ENCODE measurements at places on chromosomes 16 and 17.

DNA sequence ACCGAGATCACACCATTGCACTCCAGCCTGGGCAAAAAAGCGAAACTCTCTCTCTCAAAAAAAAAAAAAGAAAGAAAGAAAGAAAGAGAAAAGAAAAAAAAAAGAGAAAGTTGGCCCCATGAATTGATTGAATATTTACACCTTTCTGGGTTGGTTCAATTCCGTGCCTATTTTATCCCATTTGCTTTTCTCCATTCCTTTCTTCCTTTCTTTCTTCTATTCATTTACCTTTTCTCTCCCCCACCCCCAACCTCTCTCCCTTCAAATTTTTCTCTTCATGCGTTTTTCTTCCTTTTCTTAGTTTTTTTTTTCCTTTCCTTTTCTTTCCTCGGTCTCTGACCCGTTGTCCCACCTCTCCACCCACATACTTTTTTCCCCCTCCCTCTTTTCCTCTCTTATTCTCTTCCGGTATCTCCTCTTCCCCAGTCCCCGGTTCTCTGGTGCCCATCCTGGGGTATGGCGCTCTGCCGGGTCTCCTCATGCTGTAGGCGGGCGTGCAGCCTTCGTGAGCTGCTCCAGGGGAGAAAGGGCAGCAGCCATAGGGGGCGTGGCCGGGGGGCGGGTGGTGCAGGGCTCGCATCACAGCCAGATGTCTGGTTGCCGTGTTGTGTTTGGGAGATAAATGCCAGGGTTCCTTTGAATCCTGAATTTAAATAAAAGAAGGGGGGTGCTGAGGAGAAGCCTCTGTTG lies 5.3 kb upstream of the COL1A1 start:
- DNase-seq: no peak

GRCh38 chr17:42122371-42123303 lies at the start of gene HSPB9:
Gene HSPB9, plus strand, starts transcription at chr17:42122804. Its CDS starts 47 bp downstream, at chr17:42122851.
- DNase-seq: no peak

DNA sequence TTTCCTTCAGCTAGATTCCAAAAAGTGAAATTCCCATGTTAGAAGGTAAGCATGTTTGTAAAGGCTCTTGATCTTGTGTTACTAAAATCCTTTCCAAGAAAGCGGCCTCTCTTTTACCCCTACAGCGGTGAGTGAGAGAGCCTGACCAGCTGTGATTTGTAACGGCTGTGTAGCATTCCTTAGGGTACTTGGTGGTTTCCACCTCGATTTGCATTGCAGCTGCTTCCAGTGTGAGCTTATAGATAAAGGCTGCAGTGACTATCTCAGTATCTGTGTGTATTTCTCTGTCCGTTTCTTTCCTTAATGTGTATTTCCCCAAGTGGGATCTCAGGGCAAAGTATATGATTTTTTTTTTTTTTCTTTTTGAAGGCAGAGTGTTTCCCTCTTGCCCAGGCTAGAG lies 169.4 kb downstream of the SNX29 start:
- DNase-seq: no peak

- no peak for DNase-seq
Measured at GRCh38 chr16:67481561-67482232, 740 bp upstream of the ATP6V0D1 start.

DNA sequence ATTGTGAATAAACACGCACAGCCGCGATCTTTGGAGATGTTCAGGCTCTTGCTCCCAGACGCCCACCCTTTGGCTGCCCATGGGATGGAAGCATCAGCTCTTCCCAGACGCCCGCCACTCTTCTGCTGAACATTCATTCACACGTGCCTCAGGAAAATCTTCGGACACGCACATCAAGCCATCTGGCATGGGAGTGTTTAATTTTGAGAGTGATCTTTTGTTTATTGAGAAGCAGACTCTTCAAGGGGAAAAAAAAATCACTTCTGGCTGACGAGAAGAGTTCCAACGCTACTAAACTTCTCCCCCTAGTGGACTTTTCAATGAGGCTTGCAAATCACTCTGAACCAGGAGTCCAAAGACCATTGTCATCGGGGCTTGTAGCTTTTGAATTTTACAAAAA lies 62.0 kb upstream of the NUDT7 start:
- no peak for DNase-seq

DNA sequence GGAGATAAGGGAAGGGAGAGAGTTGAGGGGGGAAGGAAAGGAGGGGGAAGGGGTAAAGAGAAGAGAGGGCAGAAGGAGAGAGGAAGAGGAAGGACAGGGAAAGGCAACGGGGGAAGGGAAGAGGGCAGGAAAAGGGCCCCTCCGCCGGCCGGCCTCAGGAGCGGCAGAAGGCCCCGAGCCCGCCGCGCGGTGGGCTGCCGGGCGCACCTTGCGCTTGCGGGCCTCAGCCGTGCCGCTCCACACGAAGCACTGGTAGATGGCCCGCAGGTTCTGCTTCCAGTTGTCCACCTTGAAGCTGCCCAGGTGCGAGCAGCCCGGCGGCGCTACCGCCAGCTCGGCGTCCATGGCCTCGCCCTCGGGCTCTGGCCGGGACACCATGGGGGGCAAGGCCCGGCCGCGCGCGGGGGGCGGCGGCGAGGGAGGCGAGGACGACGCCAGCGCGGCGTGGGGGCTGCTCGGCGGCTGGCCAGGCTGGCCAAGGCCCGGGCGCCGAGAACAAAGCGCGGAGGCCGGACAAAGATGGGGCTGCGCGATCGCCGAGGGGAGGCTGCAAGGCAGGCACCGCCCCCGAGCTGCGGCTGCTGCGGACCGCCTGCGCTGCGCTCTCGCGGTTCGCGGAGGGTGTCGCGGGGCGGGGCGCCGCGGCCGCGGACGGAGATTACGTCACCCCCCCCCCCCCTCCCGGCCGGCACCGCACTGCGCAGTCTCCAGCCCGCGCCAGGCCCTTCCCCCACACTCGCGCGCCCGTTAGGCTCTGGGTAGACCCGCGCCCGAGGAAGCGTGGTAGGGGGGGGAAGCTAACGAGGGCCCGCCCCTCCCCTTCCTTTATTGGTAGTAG lies at the start of gene USP22:
Gene USP22 (minus strand): TSS at position 554 of the 838 bp plus-strand sequence. CDS start 176 bp downstream, at position 378.
- DNase-seq: no peak

- DNase-seq: no peak
Measured at GRCh38 chr17:3558603-3559269, 1.1 kb upstream of the TRPV3 start.

DNA sequence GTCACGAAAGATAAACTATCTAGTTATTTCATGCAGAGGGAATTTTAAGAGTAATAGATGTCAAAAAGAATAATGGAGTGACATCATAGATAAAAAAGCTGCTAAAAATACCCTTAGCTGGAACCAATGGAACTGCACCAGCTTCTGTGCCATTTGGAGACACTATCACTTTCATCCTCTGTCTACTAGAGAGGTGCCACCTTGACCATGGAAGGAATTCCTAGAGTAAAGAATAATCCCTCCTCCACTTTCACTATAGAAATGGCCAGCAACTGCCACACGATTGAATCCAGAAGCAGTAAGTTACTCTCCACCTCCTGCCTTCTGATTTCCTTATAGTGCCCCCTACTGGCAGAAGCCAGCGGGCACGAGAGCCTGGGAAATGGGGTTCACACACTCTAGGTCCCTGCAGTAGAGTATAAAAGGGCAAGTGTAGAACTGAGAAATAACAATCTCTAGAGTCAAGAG lies 2.8 kb upstream of the ALDH3A2 start:
- DNase-seq: no peak

- DNase-seq: no peak
Measured at GRCh38 chr17:19426631-19427030, 15.6 kb downstream of the RNF112 start.

DNA sequence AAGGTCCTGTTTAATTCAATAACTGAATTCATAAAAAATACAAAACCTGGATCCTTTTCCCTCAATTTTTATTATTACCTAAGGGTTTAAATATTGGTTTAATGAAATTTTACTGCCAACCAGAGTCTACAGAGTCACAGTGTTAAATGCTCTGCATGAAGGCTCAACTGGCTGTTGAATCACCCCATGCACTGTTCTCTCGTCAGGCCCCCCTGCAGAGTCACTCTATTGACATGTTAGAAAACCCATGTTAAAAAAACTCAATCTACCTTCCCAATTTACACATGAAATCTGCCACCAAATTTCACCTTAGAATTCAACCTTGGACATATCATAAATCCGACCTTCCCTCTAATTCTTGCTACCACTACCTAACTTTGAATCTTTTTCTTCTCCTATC lies 43.3 kb upstream of the ULK2 start:
- DNase-seq: no peak

DNA sequence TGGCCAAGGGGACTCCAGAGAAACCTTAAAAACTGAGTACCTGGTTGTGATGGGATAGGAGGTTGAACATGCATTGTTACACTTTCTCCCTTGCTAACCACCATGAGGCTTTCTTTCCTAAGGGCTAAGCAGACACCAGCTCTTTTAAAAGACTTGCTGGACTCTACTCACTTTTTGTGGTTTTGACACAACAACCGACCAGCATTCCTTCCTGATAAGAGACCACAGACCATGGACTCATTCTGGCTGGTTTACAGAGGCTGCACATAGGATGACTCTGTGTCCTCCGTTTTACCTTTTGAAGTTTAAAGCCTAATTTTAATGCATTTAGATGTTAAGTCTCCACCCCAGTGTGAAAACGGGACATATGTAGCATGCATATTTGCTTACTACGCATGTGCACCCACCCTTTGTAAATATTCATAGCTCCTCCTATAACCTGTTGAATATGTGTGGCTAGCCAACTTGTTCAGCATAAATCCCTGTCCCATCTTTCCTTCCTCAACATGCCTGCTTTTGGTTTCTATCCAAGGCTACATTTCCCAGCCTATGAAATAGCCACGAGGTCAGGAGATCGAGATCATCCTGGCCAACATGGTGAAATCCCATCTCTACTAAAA lies 475.9 kb downstream of the GRIN2A start:
- no peak for DNase-seq

DNA sequence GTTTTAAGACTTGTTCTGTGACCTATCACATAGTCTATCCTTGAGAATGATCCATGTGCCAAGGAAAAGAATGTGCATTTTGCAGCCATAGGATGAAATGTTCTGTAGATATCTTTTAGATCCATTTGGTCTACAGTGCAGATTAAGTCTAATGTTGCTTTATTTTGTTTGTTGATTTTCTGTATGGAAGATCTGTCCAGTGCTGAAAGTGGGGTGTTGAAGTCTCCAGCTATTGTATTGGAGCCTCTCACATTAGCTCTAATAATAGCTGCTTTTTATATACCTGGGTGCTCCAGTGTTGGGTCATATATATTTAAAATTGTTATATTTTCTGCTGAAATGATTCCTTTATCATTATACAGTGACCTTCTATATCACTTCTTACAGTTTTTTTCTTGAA lies 155.6 kb upstream of the MON1B start:
- DNase-seq: no peak

DNA sequence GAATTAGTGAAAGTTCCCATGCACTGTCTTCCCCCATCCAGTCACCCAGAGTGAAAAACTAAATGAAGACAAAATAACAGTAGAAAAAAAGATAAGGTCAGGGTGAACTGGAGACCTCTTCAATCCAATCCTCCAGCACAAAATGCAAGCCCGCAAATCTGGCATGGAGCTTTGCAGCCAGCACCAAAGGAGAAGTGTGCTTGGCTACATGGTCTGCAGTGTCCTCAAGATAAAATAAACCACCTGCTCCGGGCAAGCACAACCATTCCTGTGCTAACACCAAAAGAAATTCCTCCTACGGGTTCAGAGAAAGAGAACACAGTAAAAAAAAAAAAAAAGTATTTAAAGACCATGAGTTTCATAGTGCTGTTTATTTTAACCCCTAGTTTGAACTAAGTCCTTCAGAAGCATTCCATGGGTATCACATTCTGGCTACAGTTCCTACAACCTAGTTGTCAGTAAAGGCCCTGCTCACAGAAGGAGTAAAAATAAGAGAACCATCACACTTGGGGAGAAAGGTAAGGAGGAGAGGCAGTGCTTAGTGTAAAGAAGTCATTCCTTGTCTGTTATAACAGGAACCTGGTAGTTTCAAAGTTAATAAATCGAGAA lies 109.1 kb downstream of the GAS7 start:
- DNase-seq: no peak

DNA sequence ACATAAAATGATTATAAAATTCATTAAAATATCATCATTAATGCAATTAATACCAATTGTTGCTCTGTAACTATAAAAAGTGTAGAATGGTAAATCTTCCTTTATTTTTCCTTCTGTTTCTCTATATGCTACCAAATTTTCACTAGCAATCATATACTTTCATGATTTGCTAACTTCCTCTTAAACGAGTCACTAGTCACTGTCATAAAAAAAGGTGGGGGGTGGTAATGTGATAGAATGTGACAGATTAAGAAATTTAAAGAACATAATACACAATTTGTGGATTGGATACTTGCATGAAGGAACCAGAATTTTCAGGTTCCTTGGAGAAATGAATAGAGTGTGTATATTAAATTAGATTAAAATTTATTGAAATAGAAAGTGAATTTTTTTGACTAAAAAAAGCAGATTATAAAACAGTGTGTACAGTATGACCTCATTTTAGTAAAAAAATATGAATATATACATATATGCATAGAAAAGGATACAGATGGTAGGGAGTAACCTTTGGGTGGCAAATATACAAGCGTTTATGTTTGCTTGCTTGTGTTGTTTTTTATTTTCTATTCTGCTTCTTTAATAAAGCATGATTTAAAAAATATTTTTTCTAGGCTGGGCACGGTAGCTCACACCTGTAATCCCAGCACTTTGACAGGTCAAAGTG lies 56.7 kb upstream of the C17orf78 start:
- DNase-seq: no peak

DNA sequence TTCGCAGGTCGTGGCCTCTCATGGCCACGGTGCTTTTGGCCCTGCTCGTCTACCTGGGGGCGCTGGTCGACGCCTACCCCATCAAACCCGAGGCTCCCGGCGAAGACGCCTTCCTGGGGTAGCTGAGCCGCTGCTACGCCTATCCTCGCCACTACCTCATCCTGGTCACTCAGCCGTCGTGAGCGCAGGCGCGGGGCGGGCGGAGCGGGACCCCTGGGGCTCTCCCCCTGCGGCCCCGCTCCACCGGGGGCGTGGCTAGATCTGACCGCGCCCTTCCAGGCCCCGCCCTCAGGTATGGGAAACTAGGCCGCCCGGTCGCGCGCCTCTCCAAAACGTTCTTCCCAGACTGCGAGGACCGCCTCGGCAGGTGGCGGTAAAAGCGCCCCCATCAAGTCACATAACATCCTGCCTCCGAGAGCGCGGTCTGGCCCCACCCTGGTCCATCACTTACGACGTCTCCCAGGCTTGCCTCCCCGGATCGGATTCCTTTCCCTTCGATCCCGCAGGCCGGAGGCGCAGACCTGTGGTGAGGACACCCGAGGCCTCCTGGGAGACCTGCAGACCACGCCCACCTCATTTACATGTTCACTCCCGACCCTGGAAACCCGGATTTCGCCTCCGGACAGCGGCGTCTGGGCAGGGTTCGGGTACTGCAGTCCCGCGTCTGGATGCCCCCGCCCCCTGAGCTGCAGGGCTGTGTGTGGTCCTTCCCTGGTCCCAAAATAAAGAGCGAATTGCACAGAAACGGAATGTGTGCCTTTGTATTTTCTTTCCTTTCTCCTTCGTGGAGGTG lies 91.5 kb upstream of the TMEM97 start:
- no peak for DNase-seq

GRCh38 chr16:21277927-21278706 lies at the start of gene CRYM:
Gene CRYM, minus strand, starts transcription at chr16:21278290. Its CDS starts 39 bp downstream, at chr16:21278251.
- DNase-seq: peak; percentile 5
